ENCODE measurements at places on chromosomes 12 and 14.

- no peak for DNase-seq
Measured at GRCh38 chr12:91778091-91778832, 367.4 kb downstream of the BTG1 start.

DNA sequence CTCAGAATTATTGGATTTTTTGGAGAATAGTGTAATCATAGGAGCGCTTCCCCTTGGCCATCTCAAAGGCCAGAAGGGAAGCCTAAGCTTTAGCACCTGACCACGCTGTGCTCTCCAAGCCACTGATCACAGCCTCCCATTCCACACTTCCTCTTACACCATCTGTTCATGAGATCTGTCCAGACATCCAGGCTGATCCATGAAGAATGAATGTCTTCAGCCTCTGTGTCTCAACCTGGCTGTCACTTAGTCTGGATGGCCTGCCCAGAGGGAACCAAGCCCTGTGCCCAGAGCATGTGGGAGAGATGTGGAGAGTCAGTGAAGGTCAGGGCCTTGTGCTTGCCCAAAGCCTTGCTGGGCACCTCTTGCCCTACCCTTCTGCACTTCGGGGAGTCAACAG lies 40.5 kb downstream of the TSPAN11 start:
- DNase-seq, result no peak

- DNase-seq, result no peak
Measured at GRCh38 chr14:53144244-53144643, 8.9 kb downstream of the DDHD1 start.

DNA sequence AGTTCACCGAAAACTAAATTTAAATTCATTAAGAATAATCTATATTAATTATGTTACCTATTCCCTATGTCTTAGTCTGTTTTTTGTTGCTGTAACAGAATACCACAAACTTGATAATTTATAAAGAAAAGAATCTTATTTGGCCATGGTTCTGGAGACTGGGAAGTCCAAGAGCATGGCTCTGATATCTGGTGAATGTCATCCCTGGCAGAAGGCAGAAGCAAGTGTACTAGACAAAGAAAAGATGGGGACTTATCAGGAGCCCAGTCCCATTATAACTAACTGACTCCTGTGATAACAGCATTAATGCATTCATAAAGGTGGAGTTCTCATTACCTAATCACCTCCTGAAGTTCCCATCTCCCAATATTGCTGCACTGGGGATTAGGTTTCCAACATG lies 33.3 kb upstream of the BCAT1 start:
- no peak for DNase-seq

DNA sequence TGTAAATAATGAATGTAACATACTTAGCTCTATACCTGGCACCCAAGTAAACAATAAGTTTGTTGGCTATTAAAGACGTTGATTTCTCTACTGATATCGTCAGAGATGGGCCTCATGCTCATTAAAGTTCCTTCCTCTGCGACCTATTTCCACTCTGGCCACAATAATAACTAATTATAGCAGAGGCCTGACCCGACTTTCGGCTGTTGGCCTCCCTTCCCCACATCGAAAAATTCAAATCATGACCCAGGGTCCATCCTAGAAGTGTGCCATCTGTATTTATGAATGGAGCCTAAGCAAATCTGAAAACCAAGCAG lies 321 bp upstream of the USP30 start:
- no peak for DNase-seq

All from activated T-helper 1 cell treated with anti-CD3 and anti-CD28 coated beads, Interleukin-2, amount 50 U/mL, for 16 hours (primary cell).